Stimulated activated CD4-positive, alpha-beta T cell treated with anti-CD3 and anti-CD28 coated beads, TNF-alpha, amount 100 ng/mL, for 24 hours (primary cell): ENCODE measurements at places on chromosomes 16 and 17.

- DNase-seq: no peak
These were observed 16.9 kb downstream of the NARF start for GRCh38 chr17:82475458-82475857.

DNA sequence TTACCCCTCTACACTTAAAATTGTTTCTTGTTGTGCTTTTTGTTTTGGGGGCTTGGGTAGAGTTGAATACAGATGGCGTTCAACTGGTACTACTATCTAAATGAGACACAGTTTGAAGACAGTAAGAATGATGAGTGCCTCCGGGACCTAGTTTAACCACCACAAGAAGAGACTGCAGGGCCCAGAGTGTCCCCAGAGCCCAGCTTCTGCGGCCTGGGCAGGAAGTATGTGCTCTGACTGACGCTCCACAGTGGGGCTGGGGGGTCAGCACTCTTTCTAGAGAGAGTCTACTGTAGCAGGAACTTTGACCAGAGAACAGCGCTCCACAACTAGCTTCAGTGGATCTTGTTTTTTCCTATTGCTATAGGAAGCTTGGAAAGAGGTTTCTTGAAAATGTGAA is 174.0 kb downstream of the VPS53 start:
- no peak for DNase-seq

DNA sequence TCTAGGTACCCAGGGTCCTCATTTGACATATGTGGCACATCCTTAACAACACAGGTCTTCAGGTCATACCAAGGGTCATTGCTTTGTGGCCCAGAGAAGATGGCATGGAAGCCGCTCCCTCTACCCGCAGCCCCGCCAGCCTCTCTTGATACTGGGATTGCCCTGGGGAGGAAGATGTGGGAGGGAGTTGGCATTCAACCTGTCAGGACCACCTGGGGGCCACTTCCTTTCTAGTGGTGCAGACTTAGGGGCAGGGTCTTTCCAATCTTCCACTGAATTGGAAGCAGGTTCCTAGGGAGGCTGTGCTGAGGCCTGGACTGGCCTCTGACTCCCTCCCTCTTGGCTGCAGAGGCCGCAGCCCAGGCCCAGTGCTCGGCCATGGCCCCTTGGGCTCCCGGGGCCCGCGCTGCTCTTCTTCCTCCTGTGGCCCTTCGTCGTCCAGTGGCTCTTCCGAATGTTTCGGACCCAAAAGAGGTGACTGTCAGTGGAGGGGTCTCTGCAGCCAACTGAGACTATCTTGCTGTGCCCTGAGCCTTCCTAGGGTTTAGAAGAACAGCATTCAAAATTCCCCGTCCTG is 5.1 kb upstream of the HEXIM1 start:
- DNase-seq: no peak

DNA sequence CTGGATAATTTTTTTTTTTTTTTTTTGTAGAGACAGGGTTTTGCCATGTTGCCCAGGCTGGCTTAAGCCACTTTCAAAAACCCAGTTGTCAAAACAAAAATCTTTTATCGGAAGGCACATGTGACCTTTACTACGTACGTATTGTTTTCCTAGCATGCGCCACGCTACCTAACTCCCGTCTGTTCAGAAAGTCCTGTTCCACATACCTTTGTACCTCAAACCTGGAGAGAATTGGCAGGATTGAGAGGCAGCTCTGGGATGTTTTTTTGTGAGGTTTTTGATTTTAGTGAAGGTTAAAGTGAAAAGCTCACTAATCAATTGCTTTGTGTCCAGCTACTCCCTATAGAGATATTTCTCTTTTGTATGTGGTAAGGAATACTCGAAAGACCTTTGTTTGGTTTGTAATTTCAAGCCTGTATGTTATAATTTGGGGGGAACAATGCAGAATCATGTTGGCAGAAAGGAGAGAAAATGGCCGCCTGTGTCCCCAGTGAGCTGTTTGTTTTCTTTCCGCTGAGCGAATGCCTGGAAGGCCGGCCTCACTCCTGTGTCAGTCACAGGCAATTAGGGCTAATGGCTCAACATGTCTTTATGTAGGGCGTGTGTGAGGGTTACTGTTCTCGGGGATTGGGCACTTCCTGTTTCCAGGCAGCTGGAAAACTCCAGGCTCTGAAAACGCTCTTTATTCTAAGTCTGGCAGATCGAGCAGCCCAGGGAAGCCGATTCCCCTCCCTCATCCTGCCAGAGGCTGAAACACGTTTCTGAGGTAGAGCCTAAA is 60.8 kb upstream of the CLEC18A start:
- no peak for DNase-seq

- DNase-seq: no peak
These were observed 16.2 kb downstream of the IRX5 start for GRCh38 chr16:54946909-54947308.

DNA sequence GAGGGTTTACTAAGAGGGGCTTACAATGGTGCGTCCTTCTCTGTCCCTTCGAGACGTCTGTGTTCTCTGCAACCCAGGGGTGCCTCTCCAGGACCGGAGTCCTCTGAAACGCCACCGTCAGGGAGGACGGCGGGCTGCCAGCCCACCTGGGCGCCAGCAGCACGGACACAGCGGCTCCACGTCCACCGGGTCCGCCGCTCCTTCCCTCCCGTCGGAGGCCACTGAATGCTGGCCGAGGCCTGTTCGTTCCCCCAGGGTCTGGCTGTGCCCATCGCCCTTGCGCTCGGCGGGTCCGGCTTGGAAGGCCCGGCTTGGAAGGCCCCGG is 403 bp downstream of the TEPSIN start:
- DNase-seq: no peak

GRCh38 chr17:75404731-75405364 is 630 bp downstream of the GRB2 start:
- DNase-seq: peak; percentile 29

GRCh38 chr17:311119-311782 is 41.4 kb downstream of the RPH3AL start:
- no peak for DNase-seq

DNA sequence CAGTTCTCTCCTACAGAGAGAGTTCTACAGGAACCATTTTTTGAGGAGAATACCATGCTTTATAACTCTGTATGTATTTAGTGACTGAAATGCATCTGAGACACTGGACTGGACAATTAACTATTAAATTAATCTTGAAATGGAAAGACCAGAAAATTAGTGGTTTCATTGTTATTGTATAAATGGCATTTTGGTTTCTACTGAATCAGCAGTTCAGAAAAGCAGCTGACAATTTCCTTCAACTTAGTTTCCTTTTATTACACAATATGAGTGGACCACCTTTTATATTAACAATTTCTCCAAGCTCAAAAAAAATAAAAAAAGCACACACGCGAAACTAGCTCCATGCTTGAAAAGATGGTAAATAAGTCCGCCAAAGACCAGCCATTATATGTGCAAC is 66.1 kb upstream of the SLC12A3 start:
- no peak for DNase-seq

DNA sequence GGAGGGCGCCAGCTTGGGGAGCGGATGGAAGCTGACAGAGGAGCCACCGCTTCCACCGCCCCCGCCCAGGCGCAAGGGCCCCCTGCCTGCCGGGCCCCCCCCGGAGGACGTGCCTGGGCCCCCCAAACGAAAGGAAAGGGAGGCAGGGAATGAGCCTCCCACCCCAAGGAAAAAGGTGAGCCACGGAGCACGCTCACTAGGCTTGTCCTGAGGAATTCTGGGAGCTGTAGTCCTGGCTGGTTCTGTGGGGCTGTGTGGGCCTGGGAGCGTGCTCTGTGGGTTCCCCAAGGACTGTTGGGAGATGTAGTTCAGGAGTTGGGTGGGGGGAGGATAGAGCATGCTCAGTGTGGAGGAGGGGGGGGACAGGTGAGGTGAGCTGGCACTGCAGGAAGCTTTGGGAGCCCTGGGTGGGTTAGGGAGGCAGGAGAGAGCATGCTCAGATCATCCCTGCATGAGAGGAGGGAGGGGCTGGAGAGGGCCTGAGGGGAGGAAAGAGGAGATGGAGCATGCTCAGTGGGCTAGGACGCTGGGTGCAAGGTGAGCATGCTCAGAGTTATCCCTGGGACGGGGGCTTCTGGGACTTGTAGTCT is 4.5 kb downstream of the FBXL19 start:
- DNase-seq: no peak

DNA sequence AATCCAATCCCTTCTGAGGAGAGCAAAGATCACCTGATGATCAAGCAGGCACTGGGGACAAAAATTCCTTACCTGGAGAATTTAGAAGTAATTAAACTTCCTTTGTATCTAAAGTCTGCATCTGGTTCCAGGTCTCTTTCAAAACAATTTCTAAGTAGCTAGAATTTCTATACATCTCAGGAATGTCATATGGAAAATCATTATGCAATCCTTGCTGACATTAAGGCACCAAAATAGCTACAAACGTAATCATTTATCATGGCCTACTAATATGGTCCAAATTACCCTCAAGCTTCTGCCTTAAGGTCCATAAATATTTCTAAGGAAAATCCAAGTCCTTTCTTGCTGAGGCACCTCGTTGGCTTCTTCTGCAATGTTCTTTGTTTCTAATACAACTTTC is 32.9 kb upstream of the YPEL2 start:
- DNase-seq: no peak

DNA sequence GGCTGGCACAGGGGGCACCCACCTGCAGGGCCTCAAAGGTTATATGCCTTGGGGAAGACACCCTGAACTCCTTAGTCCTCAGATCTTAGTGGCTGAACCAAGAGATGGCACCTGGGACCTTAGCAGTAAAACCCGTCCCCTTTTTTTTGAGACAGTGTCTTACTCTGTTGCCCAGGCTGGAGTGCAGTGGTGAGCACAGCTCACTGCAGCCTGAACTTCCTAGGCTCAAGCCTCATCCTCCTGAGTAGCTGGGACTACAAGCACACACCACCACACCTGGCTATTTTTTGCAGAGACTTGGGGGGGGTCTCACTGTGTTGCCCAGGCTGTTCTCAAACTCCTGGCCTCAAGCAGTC is 237.2 kb downstream of the MRTFB start:
- DNase-seq: no peak

- no peak for DNase-seq
These were observed 100.3 kb downstream of the ADCY9 start for GRCh38 chr16:4016005-4016352.

GRCh38 chr17:1573932-1574696 is 11.5 kb upstream of the PITPNA start:
- peak; percentile 71 for DNase-seq

- DNase-seq: no peak
These were observed 13.1 kb upstream of the ABCC3 start for GRCh38 chr17:50621574-50622031.

DNA sequence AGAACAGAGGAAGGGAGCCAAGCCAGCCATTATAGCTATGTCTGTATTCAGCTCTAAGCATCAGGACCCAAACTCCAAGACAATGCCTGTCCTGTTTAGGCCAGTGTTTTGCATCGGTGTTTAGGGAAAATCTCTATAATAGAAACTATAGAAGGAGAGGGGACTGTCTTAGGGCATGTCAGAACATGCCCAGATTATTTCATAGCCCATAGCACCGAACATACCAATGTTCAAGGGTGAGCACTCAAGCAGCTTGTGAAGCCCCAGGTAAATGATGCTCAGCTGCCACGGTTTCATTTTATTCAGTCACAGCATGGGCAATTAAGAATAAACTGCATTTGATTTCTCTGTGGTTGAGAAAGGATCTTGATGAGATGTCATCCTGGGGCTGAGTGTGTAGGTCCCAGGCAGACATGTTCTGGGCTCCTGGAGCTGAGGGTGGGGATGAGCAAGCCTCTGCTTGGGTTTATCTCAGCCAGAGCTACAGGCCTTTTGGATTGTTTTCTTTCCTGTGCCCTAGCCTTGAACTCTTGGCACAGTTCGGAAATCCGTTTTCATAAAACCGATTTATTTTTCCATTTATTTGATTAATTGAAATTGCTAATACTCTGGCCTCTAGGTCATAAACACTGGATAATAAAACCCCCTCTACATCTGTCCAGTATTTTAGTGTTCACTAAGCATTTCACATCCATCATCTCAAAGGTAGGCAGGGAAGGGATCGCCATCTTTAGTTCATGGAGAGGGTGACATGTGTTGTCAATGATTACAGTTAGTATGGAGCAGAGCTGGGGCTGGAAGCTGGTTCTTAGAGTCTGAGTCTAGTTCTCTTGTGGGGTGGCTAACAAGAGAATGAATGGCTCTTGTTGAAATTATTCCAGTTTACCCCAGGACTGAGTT is 290.7 kb upstream of the ASIC2 start:
- no peak for DNase-seq

DNA sequence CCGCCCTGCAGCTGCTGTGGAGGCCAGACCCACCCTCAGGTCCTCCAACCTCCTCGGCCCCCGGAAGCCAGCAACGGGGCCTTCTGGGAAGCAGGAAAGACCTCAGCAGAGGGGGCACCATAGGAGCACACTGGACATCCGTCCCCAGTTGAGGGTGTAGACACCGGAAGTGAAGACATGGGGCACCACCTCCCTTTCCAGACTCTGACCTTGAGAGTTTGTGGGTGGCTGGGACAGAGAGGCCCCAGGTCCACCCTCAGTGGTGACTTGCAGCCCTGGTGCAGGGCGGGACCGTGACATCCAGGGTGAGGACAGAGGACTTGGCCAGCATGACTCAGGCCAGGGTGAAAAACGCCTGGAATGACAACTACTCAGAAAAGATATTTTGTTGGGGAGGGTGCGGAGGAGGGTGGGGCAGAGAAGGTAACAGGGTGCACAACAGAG is 19.9 kb downstream of the CEP295NL start:
- DNase-seq: no peak
